NCI-H1436 treated with DMSO at 0.1 percent for 48 hours (cell line): ENCODE measurements at places on chromosomes 4 and X.

GRCh38 chr4:95637043-95637600, 88.3 kb upstream of the UNC5C start:
- no peak for DNase-seq

DNA sequence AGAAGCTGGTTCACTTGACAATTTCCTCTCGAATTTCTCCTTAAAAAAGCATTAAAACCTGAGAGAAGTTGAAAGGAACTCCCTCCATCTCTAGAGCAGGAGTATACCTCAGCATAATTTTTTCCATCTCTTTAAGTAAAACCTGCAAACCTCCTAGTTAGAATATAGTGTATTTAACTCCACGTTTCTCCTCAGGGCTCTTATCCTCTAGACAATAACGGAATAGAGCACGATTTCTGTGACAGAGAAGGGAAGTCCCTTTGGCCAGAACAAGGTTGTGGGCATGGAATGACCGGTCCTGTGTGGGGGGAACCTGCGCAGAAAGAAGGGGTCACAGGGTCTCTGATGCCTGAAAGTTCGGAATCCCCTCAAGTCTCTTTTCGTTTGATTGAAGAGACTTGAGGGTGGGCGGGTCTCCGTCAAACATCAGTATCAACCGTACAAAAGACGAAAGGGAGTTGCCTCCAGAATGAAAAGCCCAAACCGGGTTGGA, 697 bp downstream of the ZNF280C start:
- no peak for DNase-seq

- DNase-seq, result no peak
Observed at GRCh38 chr4:25157081-25157480, 3.2 kb downstream of the SEPSECS start.

GRCh38 chr4:115664285-115664684, 550.9 kb upstream of the NDST4 start:
- DNase-seq, result no peak

DNA sequence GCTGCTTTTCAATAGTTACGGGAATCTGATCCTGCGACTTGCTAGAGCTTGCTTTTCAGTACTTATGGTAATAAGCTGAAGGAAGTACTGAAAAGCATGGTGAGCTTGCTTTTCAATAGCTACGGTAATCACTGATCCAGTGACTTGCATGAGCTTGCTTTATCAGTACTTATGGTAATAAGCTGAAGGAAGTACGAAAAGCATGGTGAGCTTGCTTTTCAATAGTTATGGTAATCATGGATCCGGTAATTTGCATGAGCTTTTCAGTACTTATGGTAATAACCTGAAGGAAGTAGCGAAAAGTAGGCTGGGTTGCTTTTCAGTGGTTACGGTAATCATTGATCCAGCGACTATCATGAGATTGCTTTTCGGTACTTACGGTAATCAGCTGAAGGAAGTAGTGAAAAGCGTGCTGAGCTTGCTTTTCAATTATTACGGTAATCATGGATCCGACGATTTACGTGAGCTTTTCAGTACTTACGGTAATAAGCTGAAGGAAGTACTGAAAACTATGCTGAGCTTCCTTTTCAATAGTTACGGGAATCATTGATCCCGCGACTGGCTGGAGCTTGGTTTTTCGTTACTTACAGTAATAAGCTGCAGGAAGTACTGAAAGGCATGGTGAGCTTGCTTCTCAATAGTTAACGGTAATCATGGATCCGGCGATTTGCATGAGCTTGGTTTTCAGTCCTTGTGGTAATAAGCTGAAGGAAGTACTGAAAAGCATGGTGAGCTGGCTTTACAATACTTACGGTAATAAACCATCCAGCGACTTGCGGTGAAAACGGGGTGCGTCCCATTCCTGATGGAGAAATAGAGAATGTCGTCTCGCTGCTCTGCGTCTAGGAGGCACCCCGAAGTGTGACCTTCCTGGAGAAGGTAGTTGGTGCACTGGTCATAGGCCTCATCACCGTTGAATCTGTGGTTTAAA, 6.5 kb downstream of the CRLF2 start:
- DNase-seq, result no peak

DNA sequence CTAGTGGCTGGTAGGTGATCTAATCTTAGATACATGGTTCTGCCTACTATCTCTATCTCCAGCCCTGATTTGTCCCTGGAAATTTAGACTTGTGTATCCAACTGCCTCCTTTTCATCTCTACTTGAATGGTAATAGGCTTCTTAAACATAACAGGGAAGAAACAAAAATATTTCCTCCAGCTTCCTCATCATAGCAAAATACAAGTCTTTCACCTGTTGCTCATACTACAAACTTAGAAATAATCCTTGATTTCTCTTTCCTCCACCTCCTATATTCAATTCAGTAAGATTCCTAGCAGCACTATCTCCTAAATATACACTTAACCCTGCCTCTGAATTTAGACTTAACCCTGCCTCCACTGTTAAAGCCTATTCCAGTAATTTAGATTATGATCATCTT, 373.3 kb upstream of the ACTRT1 start:
- DNase-seq, result no peak

DNA sequence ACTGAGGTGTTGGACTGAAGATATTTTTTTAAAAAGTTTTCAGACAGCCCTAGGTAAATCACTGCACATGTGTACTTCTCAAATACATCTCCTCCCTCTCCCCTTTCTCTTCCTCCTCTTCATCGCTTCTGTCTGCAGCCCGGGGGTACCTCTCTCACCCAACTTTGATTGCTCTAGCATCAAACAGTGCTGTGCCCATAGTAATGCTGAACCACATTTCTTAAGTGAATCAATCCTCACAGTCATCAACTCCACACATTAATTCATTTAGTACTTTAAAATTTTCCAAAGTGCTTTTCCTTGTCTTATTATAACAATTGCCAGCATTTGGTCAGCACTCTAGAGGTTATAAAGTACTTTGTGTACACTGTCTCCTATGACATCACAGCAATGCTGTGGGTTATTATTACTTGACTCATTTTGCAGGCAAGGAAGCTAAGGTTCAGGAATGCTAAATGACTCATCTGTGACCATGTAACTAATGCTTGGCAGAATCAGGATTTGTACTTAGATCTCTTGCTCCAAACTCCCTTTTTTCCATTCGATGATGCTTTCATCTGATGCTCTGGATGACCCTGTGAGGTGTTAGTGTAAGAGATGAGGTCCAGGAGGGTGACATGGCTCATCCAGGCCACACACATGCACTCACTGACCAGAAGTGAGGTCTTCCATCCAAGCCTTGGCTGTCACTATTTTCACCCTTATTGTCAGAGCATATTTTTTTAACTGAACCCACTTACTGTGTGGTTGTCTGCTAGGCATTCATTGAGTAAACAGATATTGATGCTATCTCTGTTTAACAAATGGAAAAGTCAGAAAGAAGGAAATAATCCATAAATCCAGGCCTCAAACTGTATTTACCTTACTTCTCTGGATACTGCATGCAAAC, 58.8 kb downstream of the RHOH start:
- no peak for DNase-seq

DNA sequence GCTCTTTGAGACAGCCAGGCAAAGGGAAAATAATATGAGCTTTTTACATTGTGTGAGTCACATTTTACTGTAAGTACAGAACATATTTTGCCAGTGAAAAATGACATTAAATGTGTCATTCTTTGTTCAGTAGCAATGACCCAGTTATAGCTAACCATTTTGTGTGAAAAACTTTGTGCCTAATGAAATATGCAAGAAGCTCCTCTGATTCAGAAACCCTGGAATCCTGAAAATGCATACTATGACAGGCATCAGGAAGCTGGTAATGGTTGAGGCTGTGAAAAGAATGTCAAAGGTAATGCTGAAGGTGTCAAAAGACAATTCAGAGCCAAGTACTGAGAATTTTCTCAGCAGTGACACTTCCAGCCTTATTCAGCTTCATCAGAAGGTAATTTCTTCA, 549.5 kb upstream of the SMIM31 start:
- no peak for DNase-seq

GRCh38 chr4:11901089-11901488, 472.4 kb upstream of the HS3ST1 start:
- DNase-seq, result no peak

GRCh38 chrX:56268888-56269287, 36.7 kb downstream of the KLF8 start:
- DNase-seq, result no peak

DNA sequence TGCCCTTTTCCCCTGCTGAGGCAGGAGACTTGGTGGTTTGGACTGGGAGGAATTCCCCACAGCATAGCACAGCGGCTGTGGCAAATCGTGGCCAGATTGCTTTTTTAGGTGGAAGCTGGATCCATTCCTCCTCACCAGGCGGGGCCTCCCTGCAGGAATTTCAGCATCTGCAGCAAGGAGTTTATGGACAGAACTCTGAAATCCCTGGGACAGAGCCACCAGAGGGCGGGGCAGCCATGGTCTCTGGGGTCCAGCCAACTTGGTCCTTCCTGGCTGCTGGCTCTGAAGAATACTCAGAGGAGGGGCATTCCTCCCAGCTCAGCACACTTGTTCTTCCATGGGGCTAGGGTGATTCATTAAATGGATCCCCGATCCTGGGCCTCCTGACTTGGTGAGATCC, 794.3 kb downstream of the SH3BGRL start:
- DNase-seq, result no peak

DNA sequence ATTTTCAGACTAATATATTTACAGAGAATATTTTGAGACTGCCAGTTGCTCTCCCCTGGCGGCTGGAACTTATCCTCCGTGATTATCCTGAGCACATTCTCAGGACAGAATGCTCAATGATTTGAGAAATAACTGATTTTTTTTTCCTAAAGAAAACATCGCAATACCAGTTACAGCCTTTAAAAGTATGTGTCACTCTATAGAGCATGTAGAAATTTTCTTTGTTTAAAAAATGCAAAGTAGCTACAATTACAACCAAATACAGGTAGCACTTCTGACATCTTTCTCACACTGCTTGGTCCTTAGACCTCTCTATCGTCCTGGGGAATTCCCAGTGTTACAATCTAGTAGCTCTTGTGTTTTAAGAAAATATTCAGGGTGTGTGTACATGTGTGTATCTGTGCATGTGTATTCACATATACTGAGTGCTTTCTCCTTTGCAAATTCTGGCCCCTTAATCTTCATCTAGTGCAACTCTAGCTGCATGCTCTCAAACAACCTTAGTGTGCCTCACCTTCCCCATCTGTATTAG, 13.8 kb downstream of the APBB2 start:
- no peak for DNase-seq

- no peak for DNase-seq
Observed at GRCh38 chr4:1846580-1846979, 9.4 kb downstream of the LETM1 start.

- no peak for DNase-seq
Observed at GRCh38 chrX:108468486-108468885, 28.8 kb downstream of the COL4A5 start.

DNA sequence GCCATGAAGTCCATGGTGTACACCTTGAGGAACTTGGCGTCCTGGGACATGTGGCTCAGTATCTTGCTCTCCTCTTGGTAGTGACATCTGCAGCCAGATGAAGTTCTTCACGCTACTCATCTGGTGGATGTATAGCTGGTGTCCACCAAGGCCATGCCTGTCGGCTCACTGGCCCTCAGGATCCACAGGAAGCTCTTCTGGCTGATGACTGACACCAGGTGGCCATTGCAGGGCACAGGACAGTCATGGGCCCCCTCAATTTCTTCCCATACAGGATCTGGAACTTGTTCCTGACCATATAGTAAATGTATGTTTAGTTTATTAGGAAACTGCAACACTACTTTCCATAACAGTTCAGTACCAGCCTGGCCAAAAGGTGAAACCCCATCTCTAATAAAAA, 10.3 kb upstream of the CLCN5 start:
- DNase-seq, result no peak

DNA sequence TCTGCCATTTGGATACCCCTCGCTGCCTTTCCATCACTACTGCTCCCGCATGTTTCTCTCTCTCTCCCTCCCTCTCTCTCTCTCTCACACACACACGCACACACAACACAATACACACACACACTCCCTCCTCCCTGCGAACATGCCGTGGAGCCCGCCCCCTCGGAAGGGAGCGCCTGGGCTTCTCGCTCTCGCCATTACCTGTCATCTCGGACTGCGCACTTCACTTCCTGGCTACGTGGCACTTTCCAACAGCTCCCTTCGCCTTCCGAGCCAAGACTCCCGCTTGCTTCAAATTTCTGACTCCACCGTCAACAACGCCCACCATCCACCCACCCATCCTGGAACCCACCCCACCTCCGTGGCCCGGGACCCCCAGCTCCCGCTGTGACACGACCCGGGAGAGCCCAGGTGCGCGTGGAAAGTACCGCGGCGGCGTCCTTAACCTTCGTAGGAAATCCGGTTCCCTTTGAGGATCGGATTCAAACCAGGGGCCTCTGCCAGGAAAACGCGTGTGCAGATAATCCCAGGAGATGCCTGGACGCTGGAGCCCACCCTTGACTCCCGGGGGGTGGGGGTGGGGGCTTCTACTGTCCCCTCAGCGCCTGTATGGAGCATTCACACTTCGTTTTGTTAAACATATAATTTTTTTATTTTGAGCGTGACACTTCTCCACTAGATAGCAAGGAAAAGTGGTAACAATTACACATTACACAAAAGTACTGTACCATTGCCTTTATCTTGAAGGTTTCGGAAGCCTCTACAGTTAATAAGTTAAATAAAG, 12.5 kb downstream of the ARX start:
- DNase-seq, result no peak

DNA sequence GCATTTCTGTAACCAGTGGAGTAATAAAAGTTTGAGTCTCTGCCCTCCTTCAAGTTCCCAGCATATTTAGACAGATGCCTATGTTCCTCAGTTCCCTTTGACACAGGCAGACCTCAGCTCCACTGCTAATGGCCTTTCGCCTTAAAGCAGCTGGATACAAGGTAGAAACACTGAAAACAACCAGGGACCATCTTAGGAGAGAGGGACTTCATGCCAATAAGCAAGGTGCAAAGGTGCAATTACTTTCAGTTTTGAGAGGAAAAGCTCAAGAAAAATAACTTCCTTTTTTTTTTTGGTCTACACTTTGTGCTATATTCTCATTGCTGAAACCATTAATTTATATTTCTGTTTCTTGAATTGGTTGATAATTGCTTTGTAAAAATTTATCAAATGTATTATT, 781.9 kb upstream of the GALNTL6 start:
- DNase-seq, result no peak

GRCh38 chr4:814312-814850, 11.5 kb downstream of the CPLX1 start:
- DNase-seq, result no peak

DNA sequence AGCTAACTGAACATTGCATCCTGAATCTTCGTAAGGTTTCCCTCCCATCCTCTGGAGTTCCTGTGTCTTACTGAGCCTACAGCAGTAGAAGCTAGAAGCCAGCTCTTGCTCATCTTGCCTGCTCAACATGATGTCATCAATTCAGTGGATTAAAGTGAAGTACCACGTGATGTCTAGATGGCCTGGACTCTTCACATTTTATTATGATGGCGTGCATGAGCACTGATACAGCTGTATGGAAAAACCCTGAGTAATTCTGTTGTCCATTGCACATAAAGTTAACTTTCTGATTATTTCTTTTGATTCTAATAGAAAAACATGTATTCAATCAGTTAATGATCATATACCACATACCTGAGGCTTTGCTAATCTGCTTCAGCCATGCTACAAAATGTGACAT, 2387.7 kb upstream of the TENM3 start:
- DNase-seq, result no peak

GRCh38 chr4:139789096-139789654, 123.6 kb downstream of the MGST2 start:
- no peak for DNase-seq
